ENCODE measurements at places on chromosomes 3 and 15. TPM values are rescaled to one million over a fixed set of nuclear protein-coding genes. Genes with fewer than 3 reads are reported as not detected.

ITIH4 gene
- 15.3 TPM for polyA plus RNA-seq

POLQ gene
- 4.4 TPM for polyA plus RNA-seq

GOLGA6D gene
- polyA plus RNA-seq, result 0.33 TPM

PDHB gene
- polyA plus RNA-seq, result 85.7 TPM

ARRDC4 gene
- 15.5 TPM for polyA plus RNA-seq

PP2D1 gene
- 0.38 TPM for polyA plus RNA-seq

CEP97 gene
- polyA plus RNA-seq, result 14.5 TPM

CPN2 gene
- polyA plus RNA-seq, result 0.09 TPM

RAB11A gene
- polyA plus RNA-seq, result 142 TPM

ZNF662 gene
- polyA plus RNA-seq, result 10.1 TPM

MORF4L1 gene
- 529 TPM for polyA plus RNA-seq

LEKR1 gene
- 1.2 TPM for polyA plus RNA-seq

- DNase-seq, result no peak
Observed at GRCh38 chr15:101399431-101399830, 90.1 kb downstream of the PCSK6 start.

DNA sequence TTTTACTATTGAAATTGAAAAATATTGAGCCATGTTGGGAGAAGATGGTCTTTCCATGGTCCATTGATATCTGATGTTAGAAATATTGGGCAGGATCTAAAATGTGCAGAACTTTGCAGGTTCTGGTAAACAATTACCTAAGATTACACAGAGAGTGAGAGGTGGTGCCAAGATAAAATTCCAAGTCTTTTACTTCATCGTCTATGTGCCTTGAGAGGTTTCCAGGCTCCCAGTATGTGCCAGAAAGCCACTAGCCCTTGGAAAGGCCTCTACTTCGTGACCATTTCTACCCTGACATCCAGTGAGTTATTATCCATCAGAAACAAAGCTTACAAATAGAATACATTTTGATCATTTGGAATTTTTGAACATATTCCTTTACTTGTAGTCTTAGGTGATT is 27.6 kb downstream of the CD200 start:
- DNase-seq, result peak; percentile 52

GRCh38 chr3:5304789-5305683 is 117.5 kb downstream of the EDEM1 start:
- DNase-seq, result no peak

DNA sequence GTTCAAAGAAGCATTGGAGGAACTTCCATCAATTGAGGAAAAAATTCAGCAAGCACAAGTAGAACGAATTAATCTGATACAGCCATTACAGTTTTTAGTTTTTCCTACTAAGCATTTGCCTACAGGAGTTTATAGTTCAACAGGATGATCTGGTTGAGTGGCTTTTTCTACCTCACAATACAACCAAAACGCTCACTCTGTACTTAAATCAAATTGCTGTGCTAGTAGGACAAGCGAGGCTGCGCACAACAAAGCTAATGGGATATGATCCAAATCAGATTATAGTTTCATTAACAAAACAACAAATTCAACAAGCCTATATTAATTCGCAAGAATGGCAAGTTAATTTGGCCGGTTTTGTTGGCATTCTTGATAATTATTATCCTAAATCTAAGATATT is 44.2 kb downstream of the ETFA start:
- DNase-seq, result no peak

- DNase-seq, result peak; percentile 30
Observed at GRCh38 chr3:133821767-133822638, 16.4 kb downstream of the SRPRB start.

DNA sequence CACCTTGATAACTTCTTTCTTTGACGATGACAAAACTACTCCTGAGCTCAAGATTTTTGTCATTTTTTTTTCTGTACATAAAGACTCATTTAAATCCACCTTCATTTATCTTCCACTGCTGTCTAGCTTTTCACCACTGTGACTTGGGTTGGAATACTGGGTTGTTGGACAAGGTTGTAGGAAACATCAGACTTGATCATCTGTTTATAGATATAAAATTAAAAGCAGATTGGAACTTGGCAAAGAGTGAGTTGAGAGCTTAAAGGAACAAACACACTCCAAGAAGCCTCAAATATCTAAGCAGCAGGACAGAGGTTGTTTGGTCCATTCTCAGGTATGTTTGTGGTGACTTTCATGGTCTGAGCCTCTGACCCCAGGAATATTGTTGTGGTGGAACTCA is 141.7 kb upstream of the NDN start:
- peak; percentile 45 for DNase-seq

- DNase-seq, result no peak
Observed at GRCh38 chr15:40046721-40047414, 7.9 kb upstream of the SRP14 start.

GRCh38 chr15:70436428-70436827 is 326.9 kb downstream of the UACA start:
- DNase-seq, result no peak

GRCh38 chr3:73435055-73435454 is 189.7 kb downstream of the PDZRN3 start:
- no peak for DNase-seq

GRCh38 chr3:54296531-54296930 is 174.2 kb downstream of the CACNA2D3 start:
- no peak for DNase-seq

All from muscle of back (tissue), 13 donors.